Activated T-cell treated with anti-CD3 and anti-CD28 coated beads for 1 hour (primary cell): ENCODE measurements at places on chromosomes 5 and 9.

DNA sequence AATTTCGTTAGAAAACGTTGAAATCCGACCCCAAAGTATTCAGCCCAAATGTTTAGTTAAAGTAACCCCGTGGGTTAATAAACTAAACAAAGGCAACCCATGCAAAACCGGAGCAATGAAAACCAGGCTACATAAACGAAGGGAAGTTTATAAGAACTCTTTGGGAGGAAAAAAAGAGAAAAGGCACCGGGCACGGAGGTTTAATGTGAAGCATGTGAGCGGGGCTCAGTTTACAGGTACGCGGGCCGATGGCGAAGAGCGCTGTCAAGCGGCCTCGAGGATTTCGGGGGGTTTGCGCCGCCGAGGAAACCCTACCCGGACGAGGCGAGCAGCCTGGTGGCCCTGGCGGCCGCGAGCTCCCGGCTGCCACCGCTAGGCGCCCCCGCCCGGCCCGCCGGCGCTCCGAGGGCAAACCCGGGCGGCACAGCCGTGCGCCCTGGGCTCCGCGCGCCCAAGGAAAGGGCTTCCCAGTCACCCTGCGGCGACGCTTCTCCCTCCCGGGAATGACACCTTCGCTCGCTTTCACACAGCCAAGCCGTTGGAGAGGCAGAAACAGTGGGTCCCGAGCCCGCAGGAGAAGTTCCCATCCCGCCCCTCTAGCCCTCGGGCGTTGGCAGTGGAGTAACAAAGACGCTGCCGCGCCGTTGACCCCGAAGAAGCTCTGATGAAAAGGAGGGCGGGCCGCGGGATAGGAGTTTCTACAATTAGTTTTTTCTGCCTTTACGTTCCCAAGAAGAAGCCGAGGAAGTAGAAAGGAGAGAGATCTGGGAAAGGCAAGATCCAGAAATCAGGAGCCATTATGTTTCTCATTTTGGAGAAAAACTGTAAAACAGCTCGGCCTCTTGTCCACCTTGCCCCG, 126.0 kb downstream of the TMEM174 start:
- no peak for DNase-seq

DNA sequence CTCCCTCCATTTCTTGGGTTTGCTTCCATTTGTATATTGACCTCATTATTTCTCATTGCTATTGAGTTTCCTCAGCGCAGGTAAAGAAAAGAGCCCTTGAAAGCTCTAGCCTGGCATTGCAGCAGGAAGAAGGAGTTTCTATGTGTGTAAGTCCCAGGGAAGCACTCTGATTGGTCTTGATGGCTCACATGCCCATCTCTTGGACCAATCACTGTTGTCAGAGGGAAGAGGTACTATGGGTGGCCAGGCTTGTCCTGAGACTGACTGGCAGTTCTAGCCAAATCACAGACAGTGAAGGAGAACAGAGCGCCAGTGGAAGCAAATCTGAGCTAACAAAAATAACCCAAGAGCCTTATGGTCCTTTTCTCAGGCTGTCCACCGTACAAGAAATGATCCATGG, 219.0 kb downstream of the PAX5 start:
- no peak for DNase-seq

DNA sequence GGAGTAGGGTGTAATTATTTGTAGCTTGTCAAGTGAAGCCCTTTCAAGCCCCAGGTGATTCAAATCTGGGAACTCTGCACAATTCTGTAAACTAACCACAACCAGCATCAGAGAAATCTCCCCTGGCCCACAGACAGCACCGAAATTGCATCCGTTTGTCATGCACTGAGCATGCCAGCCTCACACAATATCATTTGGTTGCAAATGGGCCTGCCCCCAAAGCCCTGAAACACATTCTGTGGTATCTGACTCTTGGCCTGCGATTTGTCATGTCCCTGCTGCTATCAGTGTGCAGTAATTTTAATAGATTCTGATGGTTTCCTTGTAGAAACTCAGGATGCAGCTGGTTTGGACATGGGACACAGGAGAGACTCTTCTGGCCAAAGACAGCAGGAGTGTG, 35.3 kb downstream of the SNX24 start:
- DNase-seq = no peak

- DNase-seq = no peak
Measured at GRCh38 chr5:83942155-83942554, 221.5 kb upstream of the HAPLN1 start.

- DNase-seq = no peak
Measured at GRCh38 chr9:73684601-73685000, 532.9 kb downstream of the ANXA1 start.
